ENCODE measurements at places on chromosomes 3 and 15.

DNA sequence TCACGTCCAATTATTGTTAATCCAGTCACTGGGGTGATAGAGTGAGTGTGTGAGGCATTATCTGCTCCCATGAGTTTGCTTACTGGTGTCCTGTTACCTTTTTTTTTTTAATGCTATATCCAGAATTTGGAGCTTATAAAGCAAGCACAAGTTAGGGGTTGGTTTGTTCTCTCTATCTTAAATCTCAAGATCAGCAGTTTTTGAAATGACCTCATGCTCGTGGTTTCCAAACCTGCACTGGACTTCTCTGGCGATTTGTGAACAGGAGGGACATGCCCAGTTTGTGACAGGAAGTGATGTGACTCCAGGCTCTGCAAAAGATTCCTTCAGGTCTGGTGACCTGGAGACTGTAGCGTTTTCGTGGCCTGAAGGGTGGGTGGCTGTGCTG lies 25.6 kb downstream of the XYLB start:
- no peak for DNase-seq

GRCh38 chr15:93644595-93644994 lies 555.6 kb upstream of the RGMA start:
- DNase-seq, result no peak

GRCh38 chr3:147960786-147961185 lies 551.6 kb downstream of the ZIC1 start:
- no peak for DNase-seq

- peak; percentile 34 for DNase-seq
Observed at GRCh38 chr3:78633626-78634025, 1134.2 kb downstream of the ROBO1 start.

- DNase-seq, result peak; percentile 70
Observed at GRCh38 chr3:138124706-138125355, 7.4 kb downstream of the A4GNT start.

- DNase-seq, result peak; percentile 35
Observed at GRCh38 chr3:158460926-158461325, 110.1 kb upstream of the MLF1 start.

- DNase-seq, result peak; percentile 79
Observed at GRCh38 chr3:153293265-153293664, 131.2 kb downstream of the RAP2B start.

DNA sequence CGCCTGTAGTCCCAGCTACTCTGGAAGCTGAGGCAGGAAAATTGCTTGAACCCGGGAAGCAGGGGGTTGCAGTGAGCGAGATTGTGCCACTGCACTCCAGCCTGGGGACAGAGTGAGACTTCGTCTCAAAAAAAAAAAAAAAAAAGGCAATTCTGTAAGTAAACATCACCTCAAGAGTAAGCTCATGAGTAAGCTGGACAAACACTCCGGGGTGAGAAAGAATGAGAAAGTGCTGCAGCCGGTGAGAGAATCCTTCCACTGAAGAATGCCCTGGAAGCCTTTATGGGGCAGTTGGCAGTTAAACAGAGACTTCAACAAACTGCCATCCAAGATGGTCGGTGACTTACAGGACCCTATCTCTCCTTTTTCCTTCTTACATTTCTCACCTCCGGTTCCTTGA lies 47.5 kb downstream of the FEZF2 start:
- DNase-seq, result no peak

DNA sequence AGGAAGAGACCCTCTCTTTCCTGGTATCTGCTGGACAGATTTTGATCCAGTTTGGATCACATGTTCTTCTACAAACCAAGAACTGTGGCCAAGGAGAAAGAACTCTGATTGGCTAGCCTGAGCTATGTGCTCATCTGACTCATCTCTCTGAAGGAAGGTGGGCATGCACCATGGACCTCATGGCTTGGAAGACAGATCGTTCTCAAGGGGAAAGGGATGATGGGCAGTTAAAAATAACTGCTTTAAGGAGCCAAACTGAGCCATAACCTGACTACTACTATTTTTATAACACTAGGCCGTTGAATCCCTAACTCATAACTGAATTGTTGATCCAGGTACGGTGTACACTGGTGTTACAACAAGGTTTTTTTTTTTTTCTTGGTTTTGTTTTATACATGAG lies 112.4 kb downstream of the B3GALNT1 start:
- DNase-seq, result no peak

GRCh38 chr3:151421938-151422337 lies 37.4 kb upstream of the P2RY12 start:
- DNase-seq, result no peak

GRCh38 chr3:71461749-71462483 lies 121.6 kb downstream of the FOXP1 start:
- DNase-seq, result no peak

DNA sequence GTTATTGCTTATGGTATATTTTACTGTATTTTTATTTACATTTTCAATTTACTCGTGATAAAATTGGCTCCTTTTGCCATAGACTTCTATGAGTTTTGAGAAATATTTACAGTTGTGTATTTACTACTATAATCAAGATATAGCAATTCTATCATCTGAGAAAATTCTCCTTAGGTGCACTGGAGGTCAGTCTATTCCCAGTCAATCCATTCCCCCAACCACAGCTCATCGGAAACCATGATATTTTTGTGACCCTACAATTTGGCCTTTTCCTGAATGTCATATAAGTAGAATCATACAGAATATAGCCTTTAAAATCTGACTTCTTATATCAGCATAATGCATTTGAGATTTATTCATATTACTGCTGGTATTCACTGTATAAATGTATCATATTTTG lies 114.7 kb upstream of the LRTM1 start:
- DNase-seq, result peak; percentile 53

- peak; percentile 96 for DNase-seq
Observed at GRCh38 chr3:13544293-13544831, 4.6 kb upstream of the FBLN2 start.

- peak; percentile 57 for DNase-seq
Observed at GRCh38 chr3:143885780-143886427, 37.6 kb upstream of the SLC9A9 start.

GRCh38 chr15:64686130-64686735 lies 89.2 kb downstream of the RBPMS2 start:
- DNase-seq, result peak; percentile 81

DNA sequence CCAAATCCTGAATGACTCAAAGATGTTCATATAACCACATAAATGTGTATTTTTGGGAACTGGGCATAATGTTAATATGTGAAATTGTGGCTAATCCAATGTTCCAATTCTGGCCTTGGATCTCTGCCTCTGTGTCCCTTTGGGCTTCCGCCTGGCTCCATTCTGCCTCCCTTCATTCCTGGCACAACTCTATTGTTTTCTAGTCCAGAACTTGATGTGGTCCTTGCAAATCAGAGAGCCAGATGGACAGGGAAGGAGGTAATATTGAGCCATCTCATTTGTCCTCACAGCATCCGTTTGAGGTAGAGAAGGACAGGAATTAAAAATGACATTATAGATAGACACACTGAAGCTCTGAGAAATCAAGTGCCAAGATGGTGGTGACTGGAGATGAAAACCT lies 355.7 kb upstream of the TBL1XR1 start:
- no peak for DNase-seq

DNA sequence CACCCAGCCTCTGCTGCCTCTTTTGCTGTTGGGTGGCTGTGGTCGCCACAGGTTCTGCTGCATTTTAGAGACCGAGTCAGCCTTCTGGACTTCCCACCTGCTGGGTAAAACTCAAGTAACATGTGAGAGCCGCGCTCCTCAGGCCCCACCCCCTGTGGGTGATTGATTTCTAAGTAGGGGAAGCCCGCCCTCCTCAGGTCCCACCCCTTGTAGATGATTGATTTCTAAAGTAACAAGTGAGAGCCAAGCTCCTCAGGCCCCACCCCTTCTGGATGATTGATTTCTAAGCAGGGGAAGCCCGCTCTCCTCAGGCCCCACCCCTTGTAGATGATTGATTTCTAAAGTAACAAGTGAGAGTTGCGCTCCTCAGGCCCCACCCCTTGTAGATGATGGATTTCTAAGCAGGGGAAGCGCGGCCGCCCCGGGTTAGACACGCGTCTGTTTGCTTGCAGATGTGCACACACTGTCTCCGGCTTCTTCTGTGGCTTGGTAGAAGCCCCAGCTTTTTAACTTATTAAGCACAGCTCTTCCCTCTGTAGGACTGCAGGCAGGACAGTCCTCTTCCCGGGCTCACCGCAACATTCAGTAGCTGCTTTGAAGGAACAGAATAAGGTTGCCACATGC lies 83.4 kb downstream of the FAM43A start:
- peak; percentile 90 for DNase-seq
